ENCODE measurements at places on chromosomes 3 and 15. TPM values are rescaled to one million over a fixed set of nuclear protein-coding genes. Genes with fewer than 3 reads are reported as not detected.
A peak's percentile ranks its signal among the peaks of the same experiment; 100 is the strongest.

DNA sequence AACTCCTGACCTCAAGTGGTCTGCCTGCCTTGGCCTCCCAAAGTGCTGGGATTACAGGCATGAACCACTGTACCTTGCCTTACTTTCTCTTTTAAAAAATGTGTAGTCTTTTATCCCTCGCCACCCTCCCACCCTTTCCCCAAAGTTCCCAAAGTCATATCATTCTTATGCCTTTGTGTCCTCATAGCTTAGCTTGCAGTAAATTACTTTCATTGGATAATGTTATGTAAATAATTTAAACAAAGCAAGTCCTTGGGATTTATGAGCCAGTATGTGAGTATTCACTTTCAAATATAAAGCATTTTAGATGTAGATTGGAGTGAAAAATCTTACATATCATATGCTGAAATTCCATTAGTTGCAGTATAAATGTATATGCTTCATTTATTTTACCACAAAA, 11.0 kb downstream of the GTF2A2 start:
- no peak for DNase-seq

DNA sequence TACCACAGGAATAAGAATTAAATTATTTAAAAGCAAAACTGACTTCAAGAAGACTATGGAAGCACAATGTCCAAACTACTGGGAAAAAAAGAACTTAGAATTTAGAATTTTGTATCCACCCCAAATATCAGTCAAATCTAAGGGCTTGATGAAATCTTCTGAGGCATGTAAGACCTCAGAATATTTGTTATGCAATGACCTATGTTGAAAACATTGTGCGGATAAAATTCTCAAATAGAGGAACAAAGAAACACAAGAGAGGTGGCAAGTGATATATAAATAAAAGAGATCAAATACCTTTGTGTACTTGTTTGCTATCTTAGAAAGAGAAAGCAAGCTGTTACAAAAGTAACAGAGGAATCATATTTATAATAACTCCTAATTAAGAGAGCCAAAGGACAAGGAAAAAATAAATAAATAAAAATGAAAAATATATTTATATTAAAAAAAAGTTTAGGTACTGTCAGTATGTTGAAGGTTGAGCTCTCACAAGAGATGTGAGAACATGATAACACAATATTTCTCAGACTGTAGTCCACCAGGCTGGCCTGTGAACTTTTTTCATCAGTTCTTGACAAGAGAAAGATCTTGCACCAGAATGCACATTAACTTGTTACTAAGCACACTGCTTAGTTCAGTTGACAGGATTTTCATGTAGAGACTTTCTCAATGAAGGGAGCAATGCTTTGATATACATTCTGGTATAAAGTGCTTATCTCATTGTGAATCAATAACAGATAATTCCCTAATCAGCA, 50.0 kb downstream of the CPA3 start:
- DNase-seq: no peak

Gene PLA2G4F
- not detected for total RNA-seq

DNA sequence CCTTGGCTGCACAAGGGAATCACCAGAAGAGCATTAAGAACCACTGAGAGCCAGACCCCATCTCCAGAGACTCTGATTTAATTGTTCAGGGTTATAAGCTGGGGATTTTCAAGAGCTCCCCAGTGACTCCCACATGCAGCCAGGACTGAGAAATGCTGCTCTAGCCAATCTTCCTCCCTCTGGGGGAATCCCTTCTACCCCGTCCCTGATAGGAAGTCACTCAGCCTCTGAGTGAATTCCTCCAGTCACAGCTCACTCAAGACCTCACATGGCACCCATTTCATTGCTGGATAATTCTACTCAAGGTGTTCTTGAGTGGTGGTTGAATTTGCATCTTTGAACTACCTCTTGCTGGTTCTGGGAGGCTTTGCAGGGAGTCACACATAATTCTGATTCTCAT, 10.7 kb downstream of the CCR3 start:
- no peak for DNase-seq

DNA sequence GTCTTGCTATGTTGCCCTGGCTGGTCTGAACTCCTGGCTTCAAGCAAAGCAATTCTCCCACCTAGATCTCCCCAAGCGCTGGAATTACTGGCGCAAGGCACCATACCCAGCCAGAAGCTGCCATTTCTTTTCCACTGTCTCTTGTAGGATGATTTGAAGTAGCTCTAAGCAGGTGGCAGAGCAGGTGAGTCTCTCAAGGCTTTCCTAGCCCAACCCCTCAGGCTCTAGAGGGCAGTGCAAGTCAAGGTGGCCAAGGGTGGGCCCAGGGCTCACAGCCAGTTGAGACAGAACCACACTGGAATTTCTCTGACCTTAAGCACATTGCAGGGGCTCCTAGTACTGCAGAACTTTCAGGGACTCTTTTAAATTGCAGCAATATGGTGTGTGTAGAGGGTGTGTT, 15.6 kb upstream of the DAG1 start:
- DNase-seq: peak; percentile 15

DNA sequence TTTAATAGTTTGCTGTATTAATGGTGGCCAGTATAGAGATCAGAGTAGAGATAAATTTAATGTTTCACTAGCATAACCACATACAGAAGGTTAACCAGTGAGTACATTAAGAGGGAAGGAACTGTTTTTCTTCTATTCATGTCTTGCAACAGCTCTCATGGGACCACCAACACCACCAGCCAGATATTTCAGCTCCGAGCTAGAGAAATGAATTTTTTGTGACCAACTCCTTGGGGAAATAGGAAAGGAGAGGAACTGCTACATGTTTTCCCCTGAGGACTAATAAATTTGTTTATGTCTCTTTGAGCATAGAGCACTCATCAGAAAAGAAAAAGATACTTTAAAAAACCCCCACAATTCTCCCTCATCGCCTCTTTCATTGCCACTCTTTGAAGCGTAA, 247.5 kb downstream of the MBNL1 start:
- DNase-seq: no peak

- no peak for DNase-seq
Observed at GRCh38 chr3:46231323-46231722, 10.9 kb upstream of the CCR3 start.

GRCh38 chr3:196726788-196727675, 12.6 kb upstream of the PAK2 start:
- peak; percentile 63 for DNase-seq

Gene TRPM1
- total RNA-seq: not detected

Gene EIF2B5
- 53.5 TPM for total RNA-seq

GRCh38 chr15:69224383-69224782, 63.9 kb downstream of the GLCE start:
- DNase-seq: no peak

Gene CCR1
- not detected for total RNA-seq

DNA sequence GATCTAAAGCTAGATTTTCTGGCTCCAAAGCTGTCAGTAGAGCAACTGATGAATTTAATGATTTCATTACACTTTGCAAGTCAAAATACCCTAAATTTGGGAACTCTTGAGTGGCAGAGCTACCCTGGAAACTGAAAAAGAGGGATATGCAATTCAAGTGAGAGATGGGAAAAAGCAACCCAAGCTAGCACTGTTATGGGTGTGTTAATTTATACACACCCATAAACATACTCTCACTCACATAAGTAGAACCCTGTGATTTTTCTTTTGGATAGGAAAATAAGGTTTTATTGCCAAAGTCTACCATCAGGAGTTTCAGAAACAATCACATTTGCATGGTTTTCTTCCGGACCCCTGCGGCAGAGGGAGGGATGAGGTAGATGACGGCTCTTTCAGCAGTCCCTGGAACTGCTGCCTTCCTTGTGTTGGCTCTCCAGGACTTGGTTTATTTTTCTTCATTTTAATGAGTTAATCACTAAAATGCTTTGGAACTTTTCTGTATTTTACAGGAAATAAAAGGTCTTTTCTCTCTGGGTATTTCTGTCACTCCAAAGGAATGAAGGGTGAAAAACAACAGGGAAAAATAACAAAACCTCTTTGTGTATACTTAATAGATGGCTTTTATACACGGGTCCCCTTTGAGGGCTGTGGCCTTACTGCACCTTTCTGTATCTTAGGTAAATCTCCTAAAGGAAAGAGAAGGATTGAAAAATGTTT, 63.8 kb downstream of the TTC23 start:
- no peak for DNase-seq

GRCh38 chr3:16060945-16061344, 113.5 kb upstream of the GALNT15 start:
- peak; percentile 79 for DNase-seq

DNA sequence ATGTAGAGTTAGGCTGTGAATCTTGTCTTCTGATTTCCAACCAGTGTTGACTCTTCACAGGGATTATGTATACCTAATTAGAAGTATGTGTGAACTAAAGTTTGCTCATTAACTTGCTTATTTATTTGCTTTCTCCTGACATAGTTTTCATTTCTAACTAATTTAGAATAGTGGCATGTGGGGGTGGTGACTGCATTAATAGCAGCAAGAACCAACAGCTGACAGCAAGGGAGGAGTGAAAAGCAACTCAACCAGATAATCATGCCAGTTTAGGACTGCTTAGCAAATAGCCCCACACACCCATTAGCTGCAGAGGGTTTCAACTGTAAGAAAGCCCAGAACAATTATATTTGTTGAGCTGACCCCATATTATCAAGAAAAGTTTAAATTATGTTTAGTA, 3.8 kb downstream of the ST3GAL6 start:
- DNase-seq: no peak

Gene TLR9
- not detected for total RNA-seq

DNA sequence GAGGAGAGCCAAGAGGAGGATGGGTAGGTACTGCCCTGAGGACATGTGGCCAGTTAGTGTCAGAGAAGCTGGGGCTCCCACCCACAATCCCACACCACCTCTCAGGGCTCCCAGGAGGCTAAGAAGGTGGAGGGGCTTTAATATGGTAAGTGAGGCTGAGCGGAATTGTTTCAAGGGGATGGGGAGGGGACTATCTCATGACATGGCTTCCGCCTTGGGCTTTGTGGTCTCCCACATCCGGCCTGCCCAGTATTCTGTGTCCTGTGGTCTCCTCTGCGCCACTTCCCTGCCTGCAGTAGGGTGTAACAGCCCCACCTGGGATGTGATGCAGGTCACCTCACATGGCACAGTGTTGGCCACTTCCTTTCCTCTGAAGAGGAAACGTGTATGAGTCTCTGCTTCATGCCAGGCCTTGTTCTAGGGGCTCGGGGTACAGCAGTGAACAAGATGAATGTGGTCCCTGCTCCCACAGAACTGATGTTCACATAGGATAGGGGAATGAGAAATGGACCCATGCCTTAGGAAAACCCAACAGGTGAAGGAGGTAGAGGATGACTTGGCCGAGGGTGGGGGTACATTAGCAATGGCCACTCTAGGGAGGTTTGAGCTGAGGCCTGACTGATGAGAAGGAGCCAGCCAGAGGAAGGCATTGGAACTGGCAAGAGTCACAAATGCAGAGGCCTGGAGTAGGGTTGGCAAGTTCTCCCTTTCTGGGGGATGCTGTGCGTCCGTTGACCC, 3.2 kb downstream of the NEIL1 start:
- peak; percentile 74 for DNase-seq

- no peak for DNase-seq
Observed at GRCh38 chr3:40996382-40996781, 202.9 kb upstream of the CTNNB1 start.

- peak; percentile 56 for DNase-seq
Observed at GRCh38 chr3:23664459-23664858, 141.3 kb upstream of the UBE2E1 start.

DNA sequence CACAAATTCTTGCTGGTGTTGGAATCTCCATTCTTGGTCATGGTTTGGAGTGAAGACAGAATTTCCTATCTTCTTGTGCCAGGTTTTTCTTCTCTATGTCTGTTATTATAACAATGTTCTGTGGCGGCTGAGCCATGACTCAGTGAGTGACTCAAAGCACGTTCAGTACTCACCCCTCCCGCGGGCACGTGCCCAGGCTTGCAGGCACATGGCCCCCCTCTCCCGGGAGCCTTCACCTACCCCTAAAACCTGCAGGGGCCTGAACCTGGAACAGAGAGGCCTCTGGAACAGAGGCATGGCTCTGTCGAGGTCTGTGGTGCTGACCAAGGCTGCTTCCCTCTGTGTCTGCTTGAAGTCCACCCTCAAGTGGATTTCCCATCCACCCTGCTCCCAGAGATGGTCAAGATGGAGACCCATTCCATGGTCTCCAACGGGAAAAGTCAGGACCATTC, 27.6 kb downstream of the PLXNB1 start:
- peak; percentile 82 for DNase-seq

DNA sequence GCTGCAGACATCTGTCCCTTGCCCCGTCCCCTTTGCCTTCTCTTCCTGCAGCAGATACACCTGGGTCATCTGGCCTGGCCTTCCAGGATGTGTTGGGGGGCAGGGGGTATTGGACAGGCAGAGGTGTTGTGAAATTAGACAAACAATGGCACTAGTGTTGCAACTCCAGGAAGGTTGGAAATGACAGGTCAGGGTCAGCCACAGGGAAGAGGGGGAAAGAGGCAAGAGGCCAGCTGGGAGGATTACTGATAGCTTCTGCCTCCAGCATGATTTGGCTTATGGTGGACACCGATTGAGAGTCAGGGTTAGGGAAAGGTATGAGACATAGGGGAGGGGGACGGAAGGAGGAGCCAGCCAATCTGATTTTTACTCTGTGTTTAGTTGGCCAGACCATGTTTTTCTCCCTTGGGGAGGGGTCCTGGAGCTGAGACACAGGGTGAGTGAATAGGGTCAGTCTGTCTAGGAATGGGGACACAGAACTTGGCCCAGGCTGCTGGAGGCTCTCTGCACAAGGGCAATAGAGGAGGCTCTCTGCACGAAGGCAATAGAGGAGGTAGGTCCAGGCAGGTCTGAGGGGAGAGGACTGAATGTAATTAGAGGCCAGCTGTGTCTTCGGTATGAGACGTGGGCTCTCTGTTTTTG, 3.4 kb upstream of the ATP2B2 start:
- no peak for DNase-seq

- DNase-seq: no peak
Observed at GRCh38 chr15:85704720-85705429, 89.8 kb downstream of the KLHL25 start.

DNA sequence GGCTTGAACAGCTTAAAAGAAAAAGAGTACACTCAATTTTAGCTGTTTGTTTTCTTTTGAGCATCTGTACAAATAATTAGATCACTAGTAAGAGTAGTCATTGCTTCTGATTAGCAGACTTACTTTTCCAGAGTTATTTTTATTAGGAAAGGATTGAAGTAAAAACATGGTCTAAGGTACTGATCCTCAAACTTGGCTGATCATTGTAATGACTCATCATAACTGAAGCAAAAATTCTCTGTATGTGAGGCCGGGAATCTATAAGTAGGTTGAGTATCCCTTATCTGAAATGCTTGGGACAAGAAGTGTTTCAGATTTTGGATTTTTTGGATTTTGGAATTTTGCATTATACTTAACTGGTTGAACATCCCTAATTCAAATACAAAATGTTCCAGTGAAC, 12.4 kb downstream of the NMD3 start:
- no peak for DNase-seq

- DNase-seq: no peak
Observed at GRCh38 chr15:77015646-77016320, 20.9 kb downstream of the PSTPIP1 start.

DNA sequence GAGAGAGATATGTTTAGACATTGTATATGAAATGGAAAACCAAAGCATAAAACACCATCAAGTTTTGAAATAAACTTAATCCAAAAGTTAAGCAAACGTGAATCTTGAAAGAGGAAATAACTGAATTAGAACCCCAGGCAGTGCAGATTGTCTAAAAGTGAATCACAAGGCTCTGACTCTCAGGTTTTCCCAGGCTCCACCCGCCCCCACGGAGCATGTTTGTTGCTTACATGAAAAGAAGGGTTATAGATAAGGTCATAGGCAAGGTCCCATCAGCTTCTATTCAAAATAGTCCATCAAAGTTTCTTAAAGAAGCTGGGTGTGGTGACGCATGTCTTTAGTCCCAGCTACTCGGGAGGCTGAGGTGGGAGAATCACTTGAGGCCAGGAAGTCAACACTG, 29.0 kb upstream of the SLMAP start:
- peak; percentile 3 for DNase-seq

Measured in Daoy (cell line).